ENCODE measurements at places on chromosomes 2 and 18.

DNA sequence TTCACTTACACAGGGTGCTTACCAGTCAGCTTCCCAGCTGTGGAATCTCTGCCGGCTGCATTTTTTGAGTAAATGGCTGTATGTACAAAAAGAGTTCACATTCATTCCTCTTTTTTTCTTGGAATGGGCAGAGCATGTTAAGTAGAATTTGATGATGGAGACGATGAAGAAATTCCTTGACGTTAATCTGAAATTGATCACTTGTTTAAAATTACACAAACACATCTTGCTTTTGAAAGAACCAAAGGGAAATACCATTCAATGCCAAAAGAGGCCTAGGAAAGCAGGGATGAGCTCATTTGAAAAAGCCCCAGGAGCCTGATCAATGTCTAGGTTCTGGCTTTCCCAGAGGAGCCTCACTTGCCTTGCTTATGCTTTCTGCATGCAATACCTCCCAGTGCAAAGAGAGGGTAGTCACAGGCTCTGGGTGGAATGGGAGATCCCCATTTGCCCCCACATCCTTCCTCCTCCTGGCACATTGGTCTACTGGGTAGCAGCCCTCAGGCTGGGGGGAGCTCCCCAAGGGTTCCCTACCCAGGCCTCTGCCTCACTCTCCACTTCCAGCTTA, 12.3 kb upstream of the SMAD7 start:
- no peak for DNase-seq

- no peak for DNase-seq
These were observed 37.6 kb upstream of the ACKR3 start for GRCh38 chr2:236531996-236532395.

DNA sequence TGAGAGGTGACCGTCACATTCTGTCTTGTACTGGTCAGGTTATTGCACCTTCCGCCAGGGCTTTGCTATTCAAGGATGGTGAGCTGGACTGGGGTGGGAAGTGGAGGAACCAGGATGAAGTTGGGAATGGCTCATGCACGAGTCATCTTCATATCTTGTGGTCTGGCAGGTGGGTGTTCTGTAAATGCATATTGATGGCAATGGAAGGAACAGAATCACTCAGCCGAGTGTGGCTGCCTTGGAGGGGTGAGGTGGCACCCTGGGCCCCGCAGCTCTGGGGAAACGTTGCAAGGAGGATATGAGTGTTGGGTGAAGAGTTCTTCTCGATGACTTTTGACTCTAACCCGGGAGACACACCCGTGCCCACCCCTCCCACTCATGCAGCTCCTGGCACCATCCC, 1.2 kb downstream of the NEU2 start:
- DNase-seq: peak; percentile 35

DNA sequence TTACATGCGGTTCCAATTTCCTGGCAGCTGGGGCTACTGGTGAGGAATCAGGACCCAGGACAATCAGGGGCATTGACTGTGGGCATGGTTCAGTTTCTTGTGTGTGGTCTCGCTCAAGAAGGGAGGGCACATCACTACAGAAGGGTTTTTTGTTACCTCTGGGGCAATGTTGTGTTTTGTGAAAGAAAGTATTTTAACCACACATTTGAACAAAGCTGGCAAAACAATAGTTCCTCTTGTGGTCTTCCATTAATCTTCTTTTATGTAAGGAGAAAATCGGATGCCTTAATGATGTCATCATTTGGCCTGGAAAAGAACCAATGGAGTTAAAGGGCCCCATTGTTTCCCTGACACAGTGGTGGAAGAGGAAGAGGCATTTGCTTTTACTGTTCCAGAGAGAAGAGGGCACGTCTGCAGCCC, 197.4 kb downstream of the SH3BP4 start:
- DNase-seq: no peak

DNA sequence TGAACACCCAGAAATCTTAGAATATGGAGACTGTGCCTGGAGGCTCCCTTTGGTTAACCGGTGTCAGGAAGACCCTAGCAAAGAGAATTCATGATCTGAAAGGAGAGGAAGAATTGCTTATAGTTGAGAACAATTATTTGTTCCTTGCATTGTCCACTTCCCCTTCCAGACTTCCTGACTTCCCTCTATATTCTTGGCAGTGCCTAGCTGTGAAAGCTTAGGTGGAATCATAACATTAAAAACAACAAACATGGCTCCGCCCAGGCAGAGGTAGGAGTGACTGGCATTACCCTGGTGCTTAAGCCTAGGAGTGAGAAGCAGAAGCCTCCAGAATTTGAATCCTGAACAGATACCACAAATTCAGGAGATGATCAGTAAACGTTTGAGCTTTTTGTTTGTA, 1.9 kb downstream of the TTL start:
- no peak for DNase-seq

- DNase-seq: no peak
These were observed 249.0 kb downstream of the PID1 start for GRCh38 chr2:229022071-229022470.

- DNase-seq: peak; percentile 60
These were observed 10.3 kb downstream of the AQP12A start for GRCh38 chr2:240701736-240702639.

DNA sequence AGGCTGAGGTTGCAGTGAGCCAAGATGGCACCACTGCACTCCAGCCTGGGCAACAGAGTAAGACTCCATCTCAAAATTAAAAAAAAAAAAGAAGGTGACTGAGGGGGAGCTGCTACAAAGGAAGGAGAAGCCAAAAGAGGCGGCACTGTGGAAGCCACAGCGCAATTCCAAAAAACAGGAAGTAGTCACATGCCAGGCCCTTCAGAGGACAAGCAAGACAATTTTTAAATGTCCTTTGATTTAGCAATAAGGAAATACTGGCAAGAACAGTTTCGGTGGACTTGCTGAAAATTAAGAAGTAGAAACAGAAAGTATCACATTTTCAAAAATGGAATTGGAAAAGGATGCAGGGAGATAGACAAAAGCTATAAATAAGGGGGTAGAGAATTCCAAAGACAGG, 122.8 kb downstream of the OSBPL1A start:
- DNase-seq: no peak

GRCh38 chr2:210540900-210541289, 15.5 kb upstream of the CPS1 start:
- DNase-seq: no peak

DNA sequence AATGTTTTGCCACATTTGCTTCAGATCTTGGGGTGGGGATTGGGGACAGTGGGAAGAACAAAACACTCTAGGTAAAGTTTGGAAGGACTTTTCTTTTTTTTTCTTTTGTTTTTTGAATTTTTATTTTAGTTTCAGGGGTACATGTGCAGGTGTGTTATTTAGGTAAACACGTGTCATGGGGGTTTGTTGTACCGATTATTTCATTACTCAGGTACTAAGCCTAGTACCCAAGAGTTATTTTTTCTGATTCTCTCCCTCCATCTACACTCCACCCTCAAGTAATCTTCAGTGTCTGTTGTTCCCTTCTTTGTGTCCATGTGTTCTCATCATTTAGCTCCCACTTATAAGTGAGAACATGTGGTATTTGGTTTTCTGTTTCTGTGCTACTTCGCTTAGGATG, 73.3 kb downstream of the FASTKD2 start:
- DNase-seq: no peak

GRCh38 chr2:73489053-73489452, 103.4 kb downstream of the ALMS1 start:
- DNase-seq: no peak

DNA sequence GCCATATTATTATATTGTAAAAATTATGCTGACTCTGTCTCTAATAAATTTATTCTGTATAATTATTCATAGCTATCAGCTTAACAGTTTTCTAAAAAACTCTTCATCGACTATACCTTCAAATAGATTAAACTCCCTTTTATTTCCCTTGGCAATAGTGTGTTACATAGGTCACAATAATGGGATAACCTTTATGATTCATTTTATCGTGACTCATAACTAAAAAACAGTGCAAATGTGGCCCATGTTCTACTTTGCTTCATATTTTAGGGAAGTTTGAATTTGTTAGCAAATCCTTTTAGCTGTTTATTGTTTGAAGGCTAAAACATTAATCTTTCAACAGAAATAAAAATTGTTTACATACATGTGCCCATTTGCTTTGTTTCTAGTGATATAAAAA, 783.2 kb upstream of the CDH2 start:
- no peak for DNase-seq

- DNase-seq: no peak
These were observed 52.3 kb upstream of the ZNF516 start for GRCh38 chr18:76547296-76547695.

DNA sequence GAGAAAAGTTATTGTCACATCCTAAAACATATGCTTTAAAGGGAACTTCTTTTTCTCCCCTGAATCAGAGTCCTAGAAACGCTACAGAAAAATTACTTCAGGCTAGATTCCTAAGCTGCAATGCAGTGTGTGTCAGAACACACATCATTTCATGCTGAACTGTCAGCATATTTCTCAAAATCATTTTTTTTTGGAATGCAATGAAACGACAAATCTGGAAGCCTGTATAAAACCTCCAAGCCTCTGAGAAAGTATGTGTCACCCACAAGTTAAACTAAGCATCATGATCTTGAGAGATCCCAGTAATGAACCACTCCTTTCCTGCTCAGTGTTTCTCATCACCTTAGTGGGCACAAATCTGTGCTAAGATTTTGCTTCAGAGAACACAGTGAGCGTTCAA, 276.2 kb downstream of the ZNF521 start:
- DNase-seq: no peak

- no peak for DNase-seq
These were observed 133.6 kb upstream of the ERBB4 start for GRCh38 chr2:212672186-212672585.

GRCh38 chr2:112491946-112492345, 10.0 kb downstream of the TTL start:
- no peak for DNase-seq

DNA sequence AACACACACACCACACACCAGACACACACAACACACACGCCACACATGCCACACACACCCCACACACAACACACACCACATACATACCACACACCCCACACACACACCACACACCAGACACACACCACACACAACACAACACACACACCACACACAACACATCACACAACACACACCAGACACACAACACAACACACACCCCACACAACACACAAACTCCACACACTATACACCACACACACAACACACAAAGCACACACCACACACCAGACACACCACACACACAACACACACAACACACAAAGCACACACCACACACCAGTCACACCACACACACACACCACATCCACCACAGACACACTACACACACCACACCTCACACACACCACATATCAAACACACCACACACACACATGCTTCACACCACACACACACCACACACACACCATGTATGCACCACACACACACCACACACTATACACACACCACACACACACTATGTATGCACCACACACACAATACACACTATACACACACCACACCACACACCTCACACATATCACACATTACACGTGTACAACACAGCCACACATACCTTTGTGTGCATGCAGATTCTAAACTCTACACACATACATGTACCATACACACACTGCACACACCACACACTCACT, 72.2 kb downstream of the TMEM18 start:
- DNase-seq: no peak

DNA sequence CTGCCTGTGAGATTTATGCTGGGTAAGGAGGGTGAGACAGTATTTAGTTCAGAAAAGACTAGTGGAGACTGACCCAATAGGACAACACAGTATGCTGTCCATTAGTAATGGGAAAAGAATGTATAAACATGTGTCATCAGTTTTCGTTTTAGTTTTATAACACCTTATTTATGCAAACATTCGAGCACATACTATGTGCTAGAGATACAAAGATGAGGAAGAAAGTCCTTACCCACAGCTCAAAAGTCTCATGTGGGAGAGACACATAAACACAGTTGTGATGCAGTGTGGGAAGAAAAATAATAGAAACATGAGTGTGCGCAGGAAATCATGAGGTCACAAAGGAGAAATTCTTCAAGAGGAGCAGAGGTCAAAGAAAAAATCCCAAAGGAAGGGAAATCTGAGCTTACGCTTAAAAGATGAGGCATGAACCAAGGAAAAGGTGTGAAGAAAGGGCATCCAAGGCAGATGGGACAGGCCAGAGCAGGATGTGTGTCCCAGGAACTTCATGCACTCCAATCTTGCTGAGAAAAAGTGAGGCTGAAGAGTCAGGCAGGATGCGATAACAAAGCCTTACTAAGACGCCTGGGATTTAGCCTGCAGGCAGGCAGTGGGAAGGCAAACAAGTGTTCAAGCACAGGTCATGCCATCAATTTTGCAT, 8.1 kb downstream of the METTL21A start:
- DNase-seq: no peak
